Stimulated activated naive CD8-positive, alpha-beta T cell treated with anti-CD3 and anti-CD28 coated beads, Interleukin-15, amount 100 ng/mL, for 72 hours (primary cell): ENCODE measurements at places on chromosomes 3 and 15.

DNA sequence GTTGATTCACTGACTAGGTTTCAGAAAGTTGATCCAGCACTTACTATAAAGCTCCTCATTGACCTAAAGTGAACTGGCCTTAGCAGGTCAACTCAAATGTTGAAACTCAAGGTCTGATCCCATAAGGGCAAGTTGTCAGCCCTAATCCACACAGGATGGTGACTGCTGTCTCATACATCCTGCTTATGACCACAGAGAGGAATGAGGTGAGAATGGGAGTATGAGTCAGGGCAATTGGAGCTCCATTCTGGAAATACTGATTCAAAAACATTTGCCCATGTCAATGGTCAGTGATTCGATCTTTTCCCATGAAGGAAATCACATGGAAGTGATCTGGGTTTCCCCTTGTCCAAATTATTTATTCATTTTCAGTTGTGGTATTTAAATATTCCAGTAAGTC lies 78.7 kb downstream of the ZNF385D start:
- DNase-seq: no peak

DNA sequence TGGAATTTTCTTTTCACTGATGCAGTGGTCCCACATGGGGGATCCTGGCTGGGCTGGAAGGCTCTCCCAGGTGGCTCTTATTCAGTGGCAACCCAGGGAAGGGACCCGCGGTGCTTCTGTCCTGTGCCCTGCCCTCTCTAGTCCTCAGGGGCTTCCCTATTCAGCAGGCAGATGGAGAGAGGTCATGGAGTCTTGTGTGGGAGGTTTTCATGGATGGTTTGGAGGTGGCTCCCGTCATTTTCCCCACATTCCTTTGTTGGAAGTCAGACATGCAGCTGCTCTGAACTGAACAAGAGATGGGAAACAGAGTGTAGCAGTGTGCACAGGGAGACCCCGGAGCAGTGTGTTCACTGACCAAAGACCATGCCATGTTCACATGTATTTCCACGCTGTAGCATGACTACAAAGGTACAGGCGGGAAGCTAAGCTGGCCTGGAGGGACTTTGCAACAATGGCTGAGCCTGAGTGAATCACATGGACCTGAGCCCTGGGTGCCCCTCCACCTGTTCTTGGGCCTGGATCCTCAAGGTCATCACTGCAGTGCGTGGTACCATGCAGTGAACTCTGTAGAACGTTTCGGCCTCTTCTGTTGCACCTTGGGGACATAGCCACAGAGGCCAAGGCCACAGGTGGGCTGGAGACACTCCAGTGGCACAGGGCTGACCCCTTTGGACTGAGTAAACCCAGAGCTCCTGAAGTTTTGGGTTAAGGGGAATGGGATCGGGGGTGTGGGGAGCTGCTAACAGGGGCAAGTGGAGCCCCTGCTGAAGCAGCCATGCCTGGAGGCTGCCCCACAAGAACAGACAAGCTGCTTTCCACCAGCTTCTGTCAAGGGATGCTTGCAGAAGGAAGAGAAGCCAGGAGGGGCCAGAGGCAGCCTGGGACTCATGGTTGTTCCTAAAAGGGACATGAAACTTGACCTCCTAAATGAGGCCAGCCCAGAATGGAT lies 123.0 kb downstream of the ASB7 start:
- no peak for DNase-seq

- no peak for DNase-seq
Observed at GRCh38 chr3:127729556-127730056, 56.9 kb downstream of the ABTB1 start.

DNA sequence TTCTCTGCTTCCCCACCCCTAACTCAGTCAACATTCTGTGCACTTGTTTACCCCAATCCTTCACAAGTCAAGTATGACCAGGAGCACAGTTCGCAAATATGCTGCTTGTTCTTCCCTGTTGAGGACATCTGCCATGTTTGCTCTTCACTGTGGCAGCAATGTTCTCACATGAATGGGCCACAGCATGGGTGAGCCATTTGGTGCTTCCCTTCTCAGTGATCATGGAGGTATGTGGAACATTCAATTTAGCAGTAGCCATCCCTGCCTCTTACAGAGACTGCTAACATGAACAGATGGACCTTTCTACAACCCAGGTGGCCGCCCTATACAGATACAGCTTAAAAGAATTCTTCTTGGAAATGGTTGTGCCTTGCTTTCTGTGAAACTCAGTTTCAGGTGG lies 660.1 kb upstream of the SGO1 start:
- DNase-seq: no peak

DNA sequence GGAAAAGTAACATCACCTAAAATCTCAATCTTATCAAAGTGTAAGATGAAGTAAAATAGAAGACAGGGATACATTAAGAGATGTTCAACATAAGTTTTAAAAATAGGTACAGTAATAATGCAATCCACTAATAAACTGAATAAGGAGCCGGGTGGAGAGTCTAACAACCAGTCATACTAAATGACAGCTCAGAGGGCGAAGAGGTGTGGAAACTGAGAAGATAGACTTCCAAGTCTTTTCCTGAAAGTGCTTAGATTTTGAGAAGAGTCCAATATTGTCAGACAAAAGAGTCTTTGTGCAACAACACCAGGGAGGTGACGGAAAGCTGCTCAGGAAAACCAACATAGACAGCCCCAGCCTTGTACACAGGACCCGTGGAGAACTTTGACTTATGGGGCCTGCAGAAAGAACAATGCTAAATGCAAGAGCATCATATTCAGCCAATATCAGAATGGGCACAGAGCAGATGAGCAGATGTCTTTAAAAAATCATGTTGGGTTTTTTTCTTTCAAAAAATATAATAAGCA lies 66.4 kb downstream of the MECOM start:
- DNase-seq: no peak

- DNase-seq: no peak
Observed at GRCh38 chr3:40895109-40895508, 304.2 kb upstream of the CTNNB1 start.

DNA sequence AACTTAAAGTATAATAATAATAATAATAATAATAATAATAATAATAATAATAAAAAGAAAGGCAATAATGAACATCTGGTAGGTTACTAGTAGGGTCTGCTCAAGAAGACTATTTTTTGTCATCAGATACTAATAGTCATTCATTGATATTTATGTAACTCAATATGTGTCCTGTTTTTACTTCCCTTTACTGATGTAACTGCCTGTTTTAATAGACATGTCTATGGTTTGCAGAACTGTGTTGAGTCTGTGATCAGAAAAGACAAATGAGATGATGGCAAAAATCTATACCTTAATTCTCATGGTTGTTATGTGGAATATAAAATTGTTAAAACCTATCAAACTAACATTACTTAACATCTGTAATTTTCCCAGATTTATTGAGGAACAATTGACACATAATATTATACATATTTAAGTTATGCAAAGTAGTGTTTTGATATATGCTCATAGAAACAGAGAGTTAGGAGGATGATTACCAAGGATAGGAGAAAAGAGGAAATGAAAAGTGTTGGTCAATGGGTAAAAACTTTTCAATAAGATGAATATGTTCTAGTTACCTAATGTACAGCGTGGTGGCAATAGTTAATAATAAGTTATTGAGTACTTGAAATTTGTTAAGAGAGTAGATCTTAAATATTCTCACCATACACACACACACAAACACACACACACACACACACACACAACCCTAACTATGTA lies 699.4 kb downstream of the ZPLD1 start:
- DNase-seq: no peak

- DNase-seq: no peak
Observed at GRCh38 chr15:70754862-70755261, 8.5 kb downstream of the UACA start.

- DNase-seq: no peak
Observed at GRCh38 chr3:178200316-178200715, 335.9 kb upstream of the KCNMB2 start.

- peak; percentile 50 for DNase-seq
Observed at GRCh38 chr3:115819785-115820384, 196.6 kb downstream of the GAP43 start.

DNA sequence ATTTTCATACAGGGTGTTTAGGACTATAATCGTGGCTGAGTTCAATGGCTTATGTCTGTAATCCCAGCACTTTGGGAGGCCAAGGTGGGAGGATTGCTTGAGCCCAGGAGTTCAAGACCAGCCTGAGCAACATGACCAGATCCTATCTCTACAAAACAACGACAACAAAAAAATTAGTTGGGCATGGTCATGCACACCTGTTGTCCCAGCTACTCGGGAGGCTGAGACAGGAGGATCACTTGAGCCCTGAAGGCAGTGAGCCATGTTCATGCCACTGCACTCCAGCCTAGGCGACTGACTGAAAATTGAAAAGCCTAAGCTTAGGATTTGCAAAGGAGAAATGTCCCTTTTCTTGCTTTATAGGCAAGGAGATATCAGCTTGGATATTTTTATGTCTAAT lies 1.5 kb downstream of the BRK1 start:
- no peak for DNase-seq

- no peak for DNase-seq
Observed at GRCh38 chr3:14283092-14283812, 104.6 kb downstream of the LSM3 start.

DNA sequence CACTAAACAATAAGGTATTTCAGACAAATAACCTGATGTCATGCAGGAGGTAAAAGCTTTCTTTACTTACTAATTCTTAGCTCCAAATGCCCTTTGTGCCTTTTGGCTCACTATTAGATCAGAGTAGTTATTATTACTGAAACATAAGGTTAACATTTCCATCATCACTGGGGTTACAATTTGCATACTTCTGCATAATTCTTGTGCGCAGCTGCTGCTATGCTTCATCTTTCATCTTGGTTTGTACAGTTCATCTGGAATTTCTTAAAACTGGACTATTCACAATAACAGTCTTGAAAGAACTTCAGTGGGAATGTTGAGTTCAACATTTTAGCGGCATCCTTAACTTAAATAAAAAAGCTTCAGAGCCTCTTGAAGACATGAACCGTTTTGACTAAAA lies 383.2 kb upstream of the ADAMTS9 start:
- DNase-seq: no peak

- DNase-seq: no peak
Observed at GRCh38 chr3:105399062-105399461, 32.4 kb downstream of the ALCAM start.

GRCh38 chr15:83955806-83956265 lies 279.7 kb upstream of the GOLGA6L4 start:
- no peak for DNase-seq

- DNase-seq: no peak
Observed at GRCh38 chr15:73305331-73306211, 63.2 kb downstream of the HCN4 start.

DNA sequence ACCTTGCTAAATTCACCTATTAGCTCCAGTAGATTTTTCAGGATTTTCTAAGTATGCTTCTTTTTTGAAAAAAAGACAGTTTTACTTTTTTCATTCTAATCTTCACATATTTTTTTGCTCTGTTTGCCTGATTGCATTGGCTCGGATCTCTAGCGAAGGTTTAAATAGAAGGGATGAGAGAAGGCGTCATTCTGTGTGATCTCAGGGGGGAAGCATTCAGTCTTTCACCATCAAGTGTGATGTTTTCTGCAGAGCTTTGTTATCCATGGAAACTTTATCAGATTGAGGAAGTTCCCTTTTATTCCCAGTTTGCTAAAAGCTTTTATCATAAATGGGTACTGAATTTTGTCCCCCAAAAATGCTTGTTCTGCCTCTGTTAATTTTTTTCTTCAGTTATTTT lies 120.3 kb downstream of the LRRK1 start:
- no peak for DNase-seq

- DNase-seq: no peak
Observed at GRCh38 chr3:126984391-126985131, 1.6 kb downstream of the PLXNA1 start.

- DNase-seq: no peak
Observed at GRCh38 chr3:190239325-190239724, 82.9 kb downstream of the CLDN1 start.

DNA sequence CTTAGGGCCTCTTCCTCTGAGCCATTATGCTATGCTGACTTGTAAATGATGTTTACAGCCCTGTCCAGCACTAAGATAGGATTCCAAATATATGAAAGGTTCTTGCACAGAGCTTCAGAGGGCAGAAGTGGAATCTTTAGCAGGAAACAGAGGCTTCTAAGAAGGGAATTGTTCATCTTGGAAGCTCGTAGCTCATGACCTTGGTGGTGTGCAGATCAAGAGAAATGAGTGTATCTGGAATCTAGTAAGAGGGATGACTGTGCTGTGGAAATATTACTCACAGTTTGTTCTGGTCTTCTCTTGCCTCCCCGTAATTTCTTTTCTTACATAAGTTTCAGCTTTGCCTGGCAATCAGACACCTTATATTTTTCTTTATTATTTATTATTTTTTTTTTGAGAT lies 175.8 kb downstream of the SPATA16 start:
- DNase-seq: no peak

- DNase-seq: no peak
Observed at GRCh38 chr15:54687628-54688027, 509.1 kb downstream of the RSL24D1 start.

- peak; percentile 40 for DNase-seq
Observed at GRCh38 chr3:32973982-32974381, 22.5 kb downstream of the CCR4 start.

- DNase-seq: no peak
Observed at GRCh38 chr3:105837143-105837740, 31.6 kb downstream of the CBLB start.

DNA sequence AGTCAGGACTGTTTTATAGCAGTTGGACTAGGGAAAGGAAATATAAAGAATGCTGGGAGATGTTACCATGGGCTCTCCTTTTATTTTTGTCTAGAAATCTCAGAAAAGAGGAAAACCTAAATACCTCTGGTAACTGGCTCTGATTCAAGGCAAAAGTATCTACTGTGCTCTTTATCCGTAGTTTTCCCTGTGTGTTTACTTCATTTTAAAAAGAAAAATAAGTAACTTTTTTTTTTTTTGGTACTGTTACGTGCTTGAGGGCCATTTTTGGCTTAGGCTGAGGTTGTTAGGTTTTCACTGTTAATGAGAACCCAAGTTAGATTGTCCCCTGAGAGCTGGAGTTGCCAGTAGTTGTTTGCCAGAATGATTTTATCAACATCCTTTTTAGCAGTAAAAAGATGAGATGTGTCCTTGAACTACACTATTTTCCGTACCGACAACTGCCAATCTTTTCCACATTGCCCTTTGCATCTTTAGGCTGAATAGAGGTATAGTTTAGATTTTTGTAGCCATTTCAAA lies 35.8 kb downstream of the IQGAP1 start:
- no peak for DNase-seq
